ENCODE measurements at places on chromosomes 1 and 21.

DNA sequence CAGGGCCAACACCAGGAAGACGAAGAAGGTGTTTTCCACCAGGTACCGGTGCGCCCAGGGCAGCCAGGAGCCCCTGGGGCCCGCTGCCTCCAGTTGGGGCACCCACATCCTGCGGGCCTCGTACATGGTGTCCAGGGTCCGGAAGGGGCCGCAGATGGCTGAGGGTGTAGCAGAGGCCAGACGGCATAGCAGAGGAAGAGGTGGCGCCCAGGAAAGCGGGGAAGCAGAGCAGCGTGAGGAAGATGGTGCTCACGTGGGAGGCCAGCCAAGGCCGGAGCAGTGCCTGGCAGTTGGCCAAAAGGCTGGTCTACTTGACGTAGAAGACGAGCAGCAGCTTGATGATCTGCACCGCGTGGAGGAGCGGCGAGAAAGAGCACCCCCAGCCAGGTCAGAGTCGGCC, 40.4 kb downstream of the ZNF691 start:
- DNase-seq: no peak

- DNase-seq: no peak
These were observed 10.7 kb downstream of the LRRC47 start for GRCh38 chr1:3785456-3786157.

DNA sequence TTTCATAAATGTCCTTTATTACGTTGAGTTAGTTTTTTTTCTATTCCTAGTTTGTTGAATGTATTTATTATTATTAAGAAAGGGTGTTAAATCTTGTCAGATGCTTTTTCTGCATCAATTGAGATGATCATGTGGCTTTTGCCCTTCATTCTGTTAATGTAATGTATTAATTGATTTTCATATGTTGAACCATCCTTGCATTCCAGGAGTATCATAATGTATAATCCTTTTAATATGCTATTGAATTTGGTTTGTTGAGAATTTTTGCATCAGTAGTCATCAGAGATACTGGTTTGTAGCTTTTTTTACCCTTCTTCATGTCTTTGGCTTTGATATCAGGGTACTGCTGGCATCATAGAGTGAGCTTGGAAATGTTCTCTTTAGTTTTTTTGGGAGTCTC, 100.0 kb downstream of the POFUT2 start:
- no peak for DNase-seq

- DNase-seq: no peak
These were observed 86.0 kb downstream of the MATN1 start for GRCh38 chr1:30637183-30637980.

GRCh38 chr1:200131551-200132125, 104.1 kb downstream of the NR5A2 start:
- no peak for DNase-seq

GRCh38 chr1:65773391-65774123, 19.1 kb upstream of the PDE4B start:
- no peak for DNase-seq

- DNase-seq: no peak
These were observed 42.7 kb upstream of the SLC16A1 start for GRCh38 chr1:112998592-112999235.

GRCh38 chr21:36591326-36591970, 107.5 kb upstream of the SIM2 start:
- DNase-seq: no peak

DNA sequence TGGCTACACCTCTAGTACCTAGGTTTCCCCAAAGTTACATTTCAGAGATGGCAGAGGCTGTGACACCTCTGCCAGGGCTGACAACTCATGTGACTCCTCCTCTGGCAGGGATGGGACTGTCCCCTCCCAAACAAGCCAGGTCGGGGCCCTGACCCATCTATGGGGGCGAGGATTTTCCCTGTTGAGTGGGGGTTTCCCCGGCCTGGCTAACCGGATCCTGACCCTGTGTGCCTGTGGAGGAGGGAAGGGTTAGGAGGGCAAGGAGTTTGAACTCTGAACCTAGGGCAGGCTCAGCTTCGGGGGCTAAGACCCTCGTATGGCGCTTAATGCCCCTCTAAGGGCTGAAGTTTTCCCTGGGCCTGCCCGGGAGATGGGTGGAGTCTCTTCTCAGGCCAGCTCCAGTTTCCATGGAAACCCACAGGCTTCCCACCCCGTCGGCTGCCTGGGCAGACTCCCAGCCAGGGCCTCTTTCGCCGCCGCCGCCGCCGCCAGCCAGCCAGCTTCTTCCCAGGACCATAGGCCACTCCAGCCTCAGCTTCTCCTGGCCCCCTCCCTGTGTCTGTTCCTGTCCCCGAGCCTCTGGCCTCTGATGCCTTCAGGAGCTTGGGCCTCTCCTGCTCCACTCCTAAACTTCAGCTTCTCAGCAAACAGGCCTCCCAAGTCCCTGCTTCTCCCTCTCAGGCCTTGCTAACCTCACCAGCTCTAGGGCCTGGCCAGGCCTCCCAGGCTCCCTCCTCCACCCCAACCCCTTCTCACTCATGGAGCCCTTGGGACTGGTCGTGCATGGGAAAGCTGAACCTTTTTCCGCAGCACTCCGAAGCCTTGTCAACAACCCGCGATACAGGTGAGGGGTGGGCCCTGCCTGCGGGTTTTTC, at the start of gene BTBD19:
Gene BTBD19, plus strand, starts transcription at position 461 of the 875 bp plus-strand sequence. Its CDS starts 298 bp downstream, at position 759.
- no peak for DNase-seq

DNA sequence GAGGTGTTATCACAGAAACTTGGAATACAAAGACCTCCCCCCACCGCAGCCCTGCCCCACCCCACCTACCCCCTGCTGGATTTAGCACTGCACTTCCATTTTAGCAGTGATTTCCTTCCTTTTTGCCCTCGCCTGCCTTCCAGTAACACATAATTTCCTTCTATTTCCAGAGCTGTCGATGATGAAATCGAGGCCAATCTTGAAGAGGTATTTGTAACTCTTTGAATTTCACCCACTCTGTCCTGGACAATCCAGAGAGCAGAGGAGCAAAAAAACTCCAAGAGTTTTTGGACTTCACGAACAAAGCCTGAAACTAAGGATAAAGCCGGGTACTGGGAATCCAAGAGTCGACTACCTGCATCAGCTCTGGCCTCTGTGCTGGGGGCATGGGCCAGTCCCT, 49.1 kb downstream of the CAPN2 start:
- DNase-seq: no peak
